ENCODE measurements at places on chromosomes 7 and 10.

GRCh38 chr10:5040010-5040673 is 36.5 kb upstream of the AKR1C2 start:
- DNase-seq: no peak

DNA sequence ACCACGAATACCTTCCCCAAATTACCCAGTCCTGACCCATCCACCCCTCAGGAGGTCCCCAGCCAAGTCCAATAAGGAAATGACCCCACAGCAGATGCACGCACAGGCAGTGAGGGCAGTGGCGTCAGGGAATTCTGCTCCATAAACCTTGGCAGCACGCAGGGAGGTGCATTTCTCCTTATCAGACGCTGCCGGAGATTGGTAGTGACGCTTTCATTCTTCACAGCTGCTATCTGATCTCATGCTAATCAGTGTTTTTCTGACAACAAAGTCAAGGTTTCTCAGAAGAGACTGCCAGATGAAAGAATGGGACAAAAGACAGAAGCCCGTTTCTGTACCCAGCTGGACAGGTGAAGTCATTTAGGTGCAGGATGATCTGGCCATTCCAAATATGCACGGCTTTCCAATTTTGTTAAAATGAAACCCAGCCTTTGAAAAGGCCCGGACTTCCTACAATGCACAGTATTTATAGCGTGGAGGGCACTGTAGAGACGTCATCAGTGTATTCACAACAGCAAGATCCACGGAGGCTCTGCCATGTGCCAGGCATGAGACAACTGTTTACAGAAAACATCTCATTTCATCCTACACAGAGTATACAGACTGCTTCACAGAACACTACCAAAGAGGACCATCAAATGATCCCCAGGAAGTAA is 35.3 kb downstream of the DIP2C start:
- no peak for DNase-seq

GRCh38 chr7:100486111-100486636 is 2.4 kb downstream of the NYAP1 start:
- DNase-seq: no peak

GRCh38 chr7:12583922-12584321 is 13.4 kb downstream of the SCIN start:
- DNase-seq: no peak

GRCh38 chr10:74641659-74642058 is 184.7 kb upstream of the KAT6B start:
- DNase-seq: no peak

Data from NCI-H446 (cell line).